ENCODE measurements at places on chromosomes 6 and 20.

DNA sequence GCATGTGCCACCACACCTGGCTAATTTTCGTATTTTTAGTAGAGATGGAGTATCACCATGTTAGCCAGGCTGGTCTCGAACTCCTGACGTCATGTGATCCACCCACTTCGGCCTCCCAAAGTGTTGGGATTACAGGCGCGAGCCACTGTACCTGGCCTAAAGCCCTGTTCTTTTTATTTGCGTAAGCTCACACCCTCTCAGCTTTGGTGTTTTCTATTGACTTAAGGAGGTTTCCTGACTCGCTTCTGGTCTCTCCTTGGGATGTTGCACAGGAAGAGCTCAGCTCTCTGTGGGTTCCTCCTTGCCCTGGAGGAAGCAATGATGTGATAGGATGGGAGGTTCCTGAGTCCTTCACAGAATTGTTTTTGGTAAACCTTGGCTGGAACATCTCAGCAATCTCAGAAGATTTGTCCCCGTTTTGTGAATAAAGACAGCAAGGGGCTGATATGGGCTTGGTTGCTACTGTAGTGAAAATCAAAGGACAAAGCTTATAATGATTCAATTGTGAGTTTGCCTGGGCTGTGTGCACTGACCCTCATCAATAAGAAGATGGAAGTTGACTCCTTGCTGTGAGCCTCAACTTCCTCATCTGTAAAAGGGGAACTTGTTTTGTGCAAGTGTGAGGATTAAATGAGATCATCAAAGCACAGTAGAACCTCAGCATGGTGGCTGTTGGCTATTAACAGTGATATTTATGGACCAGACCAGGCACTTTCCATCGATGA lies 27.0 kb downstream of the TOX2 start:
- DNase-seq, result peak; percentile 64

DNA sequence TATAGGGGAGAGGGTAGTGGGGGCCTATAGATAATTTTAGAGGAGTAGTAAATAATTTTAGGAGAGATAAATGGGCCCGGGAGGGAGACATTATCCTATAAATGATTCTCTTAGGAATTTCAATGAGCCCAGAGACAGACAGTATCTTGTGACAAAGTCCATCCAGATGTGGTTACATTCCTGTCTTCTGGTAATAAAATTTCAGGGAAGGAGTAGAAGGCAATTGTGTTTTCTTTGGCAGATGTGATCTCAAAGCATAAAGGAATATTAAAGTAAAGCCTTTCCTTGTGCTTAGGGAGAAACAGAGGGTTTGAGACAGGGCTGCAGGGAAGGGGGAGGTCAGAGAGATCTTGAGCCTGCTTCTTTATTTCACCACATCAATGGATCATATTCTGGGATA lies 979.8 kb upstream of the GJE1 start:
- no peak for DNase-seq

DNA sequence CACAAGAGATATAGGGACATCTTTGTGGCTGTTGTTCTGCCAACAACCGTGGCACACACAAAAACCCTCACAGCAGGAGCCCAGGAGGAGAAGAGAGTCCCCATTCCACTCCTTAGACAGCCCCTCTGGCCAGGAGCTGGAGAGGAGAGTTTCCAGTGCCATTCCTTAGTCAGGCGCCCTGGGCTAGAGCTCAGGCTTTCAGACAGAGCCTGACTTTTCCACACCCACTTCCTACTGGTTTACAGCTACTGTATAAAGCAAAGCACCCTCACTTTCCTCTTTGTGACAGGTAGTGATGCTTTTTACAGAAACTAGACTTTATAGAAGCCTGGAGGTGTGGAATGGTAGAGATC lies 145.9 kb downstream of the SYCP2 start:
- DNase-seq, result no peak

DNA sequence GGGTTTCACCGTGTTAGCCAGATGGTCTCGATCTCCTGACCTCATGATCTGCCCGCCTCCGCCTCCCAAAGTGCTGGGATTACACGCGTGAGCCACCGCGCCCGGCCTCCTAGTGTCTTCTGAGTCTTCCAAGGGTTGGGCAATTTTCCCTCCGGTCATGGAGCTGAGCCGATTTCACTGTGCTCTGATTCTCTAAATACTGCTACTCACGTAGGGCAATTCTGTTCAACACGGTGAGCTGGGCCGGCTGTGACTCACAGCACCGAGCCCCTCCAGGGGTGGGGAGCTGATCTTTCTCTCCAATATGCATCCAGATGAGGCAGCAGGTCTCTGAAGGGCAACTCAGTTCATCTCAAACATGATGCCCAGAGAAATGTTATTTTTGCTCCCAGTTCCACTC lies 71.6 kb upstream of the CD93 start:
- no peak for DNase-seq

GRCh38 chr6:121235386-121235785 lies 98.9 kb downstream of the TBC1D32 start:
- DNase-seq, result no peak

GRCh38 chr6:74689601-74690000 lies 516.3 kb downstream of the COL12A1 start:
- DNase-seq, result no peak

DNA sequence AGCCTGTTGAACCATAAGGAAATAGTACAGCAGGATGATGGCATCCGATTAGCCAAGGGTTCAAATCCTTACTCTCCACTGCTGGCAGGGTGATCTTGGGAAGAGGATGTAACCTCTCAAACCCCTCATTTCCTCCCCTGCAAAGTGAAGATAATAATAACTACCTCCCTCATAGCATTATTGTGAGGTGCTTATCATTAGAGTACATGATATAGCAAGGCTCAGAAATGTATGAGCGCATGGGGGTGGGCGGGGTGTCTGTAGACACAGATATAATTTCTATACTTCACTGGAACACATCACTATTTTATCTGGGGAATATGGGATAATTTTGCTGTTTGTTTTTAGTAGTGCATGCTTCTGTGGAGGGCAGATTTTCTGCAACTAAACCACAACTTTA lies 89.8 kb upstream of the LAMP5 start:
- no peak for DNase-seq

DNA sequence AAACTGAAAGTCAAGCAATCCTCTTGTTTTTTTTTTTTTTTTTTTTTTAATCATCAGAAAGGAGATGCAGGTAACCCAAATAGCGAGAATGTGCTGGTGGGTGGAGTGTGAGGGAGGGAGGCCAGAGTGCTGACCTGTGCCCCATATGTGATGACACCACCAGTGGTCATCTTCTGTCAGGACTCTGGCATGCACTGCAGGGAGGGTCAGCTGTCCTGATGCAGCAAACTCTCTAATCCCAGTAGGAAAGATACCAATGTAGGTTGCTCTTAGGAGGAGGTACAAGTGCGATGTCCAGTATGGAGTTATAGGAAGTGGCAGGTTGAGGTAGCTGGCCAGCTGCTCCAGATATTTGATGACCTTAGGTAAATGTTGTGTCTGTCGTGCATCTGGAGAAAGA lies 2.8 kb upstream of the CST4 start:
- DNase-seq, result no peak

DNA sequence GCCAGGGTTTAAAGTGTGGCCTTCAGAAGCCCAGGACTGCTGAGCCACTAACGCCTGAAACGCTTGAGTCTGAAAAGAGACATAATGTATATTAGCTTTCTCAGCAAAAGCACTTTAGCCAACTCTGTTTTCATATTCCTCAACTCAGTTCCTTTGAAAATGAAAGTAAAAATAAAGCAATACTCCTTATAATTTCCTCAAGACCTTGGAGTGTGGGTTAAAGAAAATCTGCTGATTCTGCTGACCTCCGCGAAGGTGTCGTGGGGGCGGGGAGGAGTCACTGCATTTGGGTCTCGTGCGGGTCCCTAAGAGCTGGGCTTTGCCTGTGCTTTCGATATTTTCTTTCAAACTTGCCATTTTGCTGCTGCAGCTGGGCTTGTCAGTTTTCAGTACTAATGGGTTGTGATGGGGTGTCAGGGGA lies 142.2 kb upstream of the ARID1B start:
- DNase-seq, result no peak

DNA sequence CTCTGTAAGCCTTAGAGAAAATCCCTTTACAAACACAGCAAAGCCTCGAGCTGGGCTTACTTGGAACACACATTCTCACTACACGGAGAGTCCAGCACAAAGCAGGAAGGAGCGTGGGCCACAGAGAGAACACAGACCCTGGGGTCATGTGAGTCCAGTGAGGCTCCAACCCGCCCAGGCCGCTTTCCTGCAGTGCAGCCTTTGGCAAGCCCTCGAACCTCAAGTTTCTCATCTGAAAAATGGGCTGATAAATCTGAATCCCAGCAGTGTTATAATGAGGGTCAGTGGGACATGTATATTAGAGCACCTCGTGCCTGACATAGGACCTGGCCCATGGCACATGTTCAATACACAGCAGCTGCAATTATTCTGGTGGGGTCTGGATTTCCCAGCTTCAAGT lies 305.5 kb upstream of the SULF2 start:
- no peak for DNase-seq

GRCh38 chr6:35496036-35496840 lies 641 bp downstream of the TEAD3 start:
- no peak for DNase-seq

- no peak for DNase-seq
Measured at GRCh38 chr6:53672237-53672636, 6.7 kb upstream of the KLHL31 start.

GRCh38 chr6:165661664-165662025 lies 1.4 kb downstream of the PDE10A start:
- no peak for DNase-seq

- DNase-seq, result no peak
Measured at GRCh38 chr6:154257067-154257466, 99.5 kb downstream of the IPCEF1 start.

DNA sequence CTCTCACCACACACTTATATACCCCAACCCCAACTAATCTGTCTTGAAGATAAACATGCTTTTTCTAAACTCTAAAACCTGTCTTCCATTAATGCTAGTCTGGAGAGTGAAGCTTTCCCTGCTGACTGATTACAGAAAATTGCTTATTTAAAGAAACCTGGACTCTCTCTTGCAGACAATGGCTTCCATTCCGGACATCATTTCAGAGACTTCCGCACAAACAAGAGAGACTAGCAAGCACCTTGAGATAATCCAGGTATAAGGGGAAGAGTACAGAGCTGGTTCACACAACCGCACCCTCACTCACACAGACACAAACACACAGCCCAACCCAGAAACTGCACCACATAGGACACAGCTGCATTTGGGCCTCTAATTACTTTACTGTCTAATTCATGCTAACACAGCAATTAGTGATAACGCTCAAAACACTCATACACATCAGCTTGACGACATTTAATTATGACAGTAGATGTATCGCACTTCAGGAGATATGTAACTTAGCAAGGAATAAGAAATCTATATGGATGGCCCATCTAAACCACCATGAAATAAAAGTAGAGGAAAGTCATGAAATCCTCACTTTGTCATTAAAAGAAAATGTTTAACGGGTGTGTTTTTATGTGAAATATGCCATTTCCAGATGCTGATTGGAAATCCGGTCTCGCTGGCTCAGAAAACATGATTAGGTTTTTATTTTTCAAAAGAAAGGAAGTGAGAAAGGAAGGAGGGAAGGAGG lies 138.1 kb upstream of the JARID2 start:
- no peak for DNase-seq

DNA sequence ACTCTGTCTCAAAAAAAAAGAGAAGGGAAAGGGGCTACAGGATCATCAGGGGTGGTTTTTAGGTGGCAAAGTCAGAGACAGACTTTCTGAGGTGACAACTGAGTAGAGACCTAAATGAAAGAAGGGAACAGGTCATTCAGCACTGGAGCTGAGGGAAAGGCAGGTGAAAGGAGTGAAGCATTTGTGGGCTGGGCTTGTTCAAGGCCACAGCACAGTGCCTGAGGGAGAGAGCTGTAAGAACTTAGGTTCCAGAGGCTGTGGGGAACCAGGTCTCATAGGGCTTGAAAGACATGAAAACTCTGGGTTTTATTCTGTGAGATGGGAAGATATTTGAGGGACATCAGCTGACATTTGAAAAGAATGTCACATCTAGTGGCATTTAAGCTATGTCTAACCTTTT lies 20.8 kb downstream of the KATNA1 start:
- DNase-seq, result no peak

GRCh38 chr6:113315879-113316278 lies 541.3 kb upstream of the MARCKS start:
- DNase-seq, result peak; percentile 80

DNA sequence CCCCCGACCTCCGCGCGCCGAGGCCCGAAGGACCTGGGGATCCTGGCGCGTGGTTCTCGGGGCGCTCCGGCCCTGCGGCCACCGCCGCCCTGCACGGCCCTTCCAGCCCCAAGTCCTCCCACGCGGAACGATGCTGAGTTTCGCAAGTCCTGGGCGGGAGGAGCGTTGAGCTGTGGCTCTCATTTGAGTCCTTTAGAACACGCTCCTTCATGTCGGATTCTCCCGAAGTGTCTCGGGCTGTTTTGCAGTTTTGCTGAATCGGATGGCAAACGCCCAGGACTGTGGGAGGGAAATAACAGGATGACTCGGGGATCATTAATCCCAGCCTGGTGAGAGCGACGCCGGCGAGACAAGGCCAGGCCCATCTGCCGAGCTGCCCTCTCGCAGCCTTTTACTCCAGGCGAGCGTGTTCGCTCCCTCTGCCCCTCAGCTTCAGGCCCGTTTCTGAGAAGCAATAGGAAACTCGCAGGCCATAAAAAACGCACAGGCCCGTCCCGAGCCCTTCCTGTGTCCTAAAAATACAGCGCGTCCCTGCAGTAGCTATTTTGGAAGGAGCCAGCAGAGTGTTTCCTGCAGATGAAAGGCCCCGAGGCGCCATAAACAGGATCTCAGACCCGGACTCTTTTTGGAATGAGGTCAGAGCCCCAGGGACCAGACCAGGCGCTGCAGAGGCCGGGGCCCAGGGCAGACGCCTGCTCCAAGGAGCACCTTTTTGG lies 153.5 kb downstream of the DLL1 start:
- no peak for DNase-seq

- DNase-seq, result peak; percentile 54
Measured at GRCh38 chr20:6714279-6714711, 53.2 kb upstream of the BMP2 start.

- no peak for DNase-seq
Measured at GRCh38 chr20:56621730-56622129, 7.4 kb upstream of the TFAP2C start.

DNA sequence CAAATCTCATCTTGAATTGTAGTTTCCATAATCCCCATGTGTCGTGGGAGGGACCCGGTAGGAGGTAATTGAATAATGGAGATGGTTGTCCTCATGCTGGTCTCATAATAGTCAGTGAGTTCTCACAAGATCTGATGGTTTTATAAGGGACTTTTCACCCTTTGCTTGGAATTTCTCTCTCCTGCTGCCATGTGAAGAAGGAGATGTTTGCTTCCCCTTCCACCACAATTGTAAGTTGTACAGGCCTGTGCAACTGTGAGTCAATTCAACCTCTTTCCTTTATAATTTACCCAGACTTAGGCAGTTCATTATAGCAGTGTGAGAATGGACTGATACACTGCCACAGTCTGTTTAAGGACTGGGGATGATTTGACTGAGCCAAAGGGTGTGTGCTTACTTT lies 44.7 kb downstream of the NKAIN2 start:
- DNase-seq, result no peak

GRCh38 chr6:49327005-49327404 lies 136.0 kb downstream of the MMUT start:
- DNase-seq, result peak; percentile 66

Data from bronchial epithelial cell (primary cell).